ENCODE measurements at places on chromosomes 2 and 18. TPM values are rescaled to one million over a fixed set of nuclear protein-coding genes. Genes with fewer than 3 reads are reported as not detected.

The IL1R2 gene
- total RNA-seq: 23.3 TPM

The DUSP2 gene
- total RNA-seq: 5.5 TPM

The NDUFAF7 gene
- total RNA-seq: 18.3 TPM

The PRSS56 gene
- total RNA-seq: not detected

GRCh38 chr2:238169048-238169707 lies 10.4 kb downstream of the ERFE start:
- peaks cover 21% of the 10 kb centered on the region for H3K4me1 ChIP-seq
- H3K4me3 ChIP-seq: no peak overlapping the region
- peaks cover 2% of the 10 kb centered on the region for H3K27me3 ChIP-seq
- H3K36me3 ChIP-seq: peaks cover 63% of the 10 kb centered on the region
- no peak for DNase-seq
- H3K27ac ChIP-seq: no peak overlapping the region

DNA sequence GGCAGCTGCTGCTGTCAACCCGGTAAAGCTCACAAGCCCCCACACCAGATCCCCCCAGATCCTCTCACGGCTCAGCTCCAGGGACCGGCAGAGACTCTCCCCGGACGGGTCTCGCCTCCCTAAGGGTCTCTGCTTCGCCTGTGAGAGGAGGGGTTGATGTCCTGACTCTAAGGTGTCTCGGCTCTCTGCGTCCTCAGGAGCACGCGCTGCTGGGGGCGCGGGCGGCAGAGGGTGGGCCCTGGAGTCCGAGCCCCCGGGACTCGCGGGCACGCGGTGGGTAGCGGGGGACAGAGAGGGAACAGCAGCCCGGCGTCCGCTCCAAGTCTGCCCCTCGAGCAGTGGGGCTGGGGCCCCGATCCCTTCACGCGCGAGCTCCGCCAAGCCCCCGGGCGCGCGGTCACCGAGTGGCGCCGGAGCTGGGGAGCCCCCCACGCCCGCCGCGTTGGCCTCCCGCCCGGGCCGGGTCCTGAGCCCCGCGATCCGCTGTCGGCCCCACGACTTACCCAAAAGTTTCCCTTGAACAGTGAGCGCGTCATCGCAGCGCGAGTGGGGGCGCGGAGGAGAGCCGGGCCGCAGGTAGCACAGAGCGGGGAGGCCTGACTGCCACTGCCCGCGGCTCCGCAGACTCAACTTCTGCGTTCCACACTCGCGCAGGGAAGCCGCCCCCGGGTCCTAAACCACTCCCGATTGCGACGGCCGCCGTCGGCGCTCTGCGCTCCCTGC lies at the start of gene PSTPIP2:
Gene PSTPIP2, minus strand, starts transcription at position 608 of the 723 bp plus-strand sequence. Its CDS starts 72 bp downstream, at position 536.
- H3K4me3 ChIP-seq: peak within 1 kb of the TSS; percentile 73
- no peaks in the 10 kb centered on the region for H3K36me3 ChIP-seq
- H3K27ac ChIP-seq: peak within 1 kb of the TSS; percentile 69
- H3K4me1 ChIP-seq: peaks cover 40% of the 10 kb centered on the region

DNA sequence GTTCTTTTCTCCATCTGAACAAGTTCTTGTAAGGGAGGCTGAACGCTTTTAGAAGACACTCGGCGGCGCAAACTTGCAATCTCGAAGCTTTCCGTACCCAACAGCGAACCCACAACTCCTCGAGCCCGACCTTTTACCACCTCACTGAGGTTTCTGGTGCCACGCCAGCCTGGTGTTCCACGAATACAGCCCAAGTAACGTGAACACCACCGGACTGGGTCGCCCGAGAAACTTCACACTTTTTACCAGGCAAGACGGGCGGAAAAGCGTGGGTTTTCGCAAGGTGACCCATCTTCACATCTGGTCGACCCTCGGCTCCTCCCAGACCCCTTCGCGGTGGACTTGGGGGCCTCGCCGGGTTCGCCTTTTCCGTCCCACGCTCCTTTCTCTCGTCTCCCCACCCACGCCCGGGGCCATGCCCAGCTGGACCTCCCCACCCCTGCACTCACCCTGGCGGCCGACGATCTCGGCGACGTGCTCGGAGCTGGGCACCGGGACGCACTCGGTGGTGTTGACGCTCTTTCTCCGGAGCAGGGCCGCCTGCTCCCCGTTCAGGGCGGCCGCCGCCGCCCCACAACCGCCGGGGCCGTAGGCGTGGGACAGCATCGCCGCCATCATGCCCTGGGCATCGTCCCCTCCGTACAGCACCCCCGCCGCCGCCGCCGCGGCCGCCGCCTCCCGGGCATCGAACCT lies 1.2 kb downstream of the MEX3C start:
- DNase-seq: peak; percentile 72
- peak overlapping the region; percentile 81 for H3K4me3 ChIP-seq
- peaks cover 33% of the 10 kb centered on the region for H3K4me1 ChIP-seq
- H3K36me3 ChIP-seq: no peaks in the 10 kb centered on the region
- H3K27me3 ChIP-seq: no peaks in the 10 kb centered on the region

DNA sequence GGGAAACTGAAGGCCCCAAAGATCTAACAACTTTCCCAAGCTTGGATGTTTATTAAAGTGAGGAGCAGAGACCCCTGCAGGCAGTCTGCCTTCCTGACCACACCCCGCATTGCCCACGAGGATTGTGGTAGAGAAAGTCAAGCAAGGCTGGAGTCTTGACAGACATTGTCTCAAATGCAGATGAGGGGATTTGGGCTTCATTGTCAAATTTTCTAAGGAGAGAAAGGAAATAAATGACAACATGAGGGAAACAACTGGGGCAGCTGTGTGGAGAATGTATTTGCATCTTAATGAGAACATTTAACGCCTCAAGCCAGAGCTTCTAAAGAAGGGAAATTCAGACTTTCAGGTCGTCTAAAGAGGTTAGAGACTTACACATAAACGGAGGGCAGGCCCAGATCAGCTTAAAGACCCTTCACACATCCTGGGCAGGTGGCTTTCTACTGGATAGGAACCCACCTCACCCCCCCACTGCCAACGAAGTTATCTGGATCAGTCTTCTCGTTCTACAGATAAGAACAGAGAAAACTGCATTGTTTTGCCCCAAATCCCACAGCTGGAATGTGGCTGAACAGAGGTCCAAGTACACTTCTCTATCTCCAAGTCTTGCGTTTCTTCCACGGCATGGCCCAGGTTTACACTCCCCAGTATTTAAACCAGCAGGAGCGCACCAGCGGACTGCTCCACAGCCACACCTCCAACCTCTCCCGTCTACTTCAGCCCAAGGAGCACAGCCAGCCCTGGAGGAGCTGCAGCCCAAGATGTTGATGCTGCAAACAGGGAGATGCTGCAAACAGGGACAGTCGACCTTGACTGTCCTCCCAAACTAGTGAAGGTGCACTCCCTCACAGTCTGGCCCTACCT lies 16.2 kb upstream of the SCG2 start:
- peaks cover 2% of the 10 kb centered on the region for H3K4me1 ChIP-seq
- no peak overlapping the region for H3K4me3 ChIP-seq
- no peaks in the 10 kb centered on the region for H3K36me3 ChIP-seq
- DNase-seq: no peak

- no peak for DNase-seq
- H3K4me1 ChIP-seq: peaks cover 13% of the 10 kb centered on the region
- no peak overlapping the region for H3K27ac ChIP-seq
- peaks cover 31% of the 10 kb centered on the region for H3K27me3 ChIP-seq
Measured at GRCh38 chr18:32767400-32767799, 5.4 kb downstream of the KLHL14 start.

DNA sequence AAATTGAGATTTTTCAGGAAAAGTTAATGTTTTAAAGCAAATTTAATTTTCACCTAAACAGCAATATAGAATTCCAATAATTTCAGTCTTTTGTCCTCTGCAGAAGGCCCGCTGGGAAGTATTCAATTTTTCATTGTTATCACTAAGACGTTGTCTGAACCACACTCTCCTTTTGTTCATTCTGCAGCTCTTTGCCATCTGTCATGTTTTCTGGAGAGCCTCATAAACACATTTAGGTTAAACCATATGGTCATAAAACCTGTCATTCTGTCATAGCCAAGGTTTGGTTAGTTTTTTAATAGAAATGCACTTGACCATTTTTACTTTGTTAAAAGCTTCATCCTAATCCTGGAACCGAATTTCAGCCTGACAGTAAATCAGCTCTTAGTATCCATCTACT lies 54.0 kb upstream of the PGAP1 start:
- H3K27ac ChIP-seq: no peak overlapping the region
- H3K4me3 ChIP-seq: no peak overlapping the region

The RFX8 gene
- not detected for total RNA-seq

The ASB18 gene
- total RNA-seq: not detected

The ALPI gene
- total RNA-seq: not detected
